WTC11 (cell line): ENCODE measurements at places on chromosomes 13 and 19. TPM values are rescaled to one million over a fixed set of nuclear protein-coding genes. Genes with fewer than 3 reads are reported as not detected.

Gene PALM3
- total RNA-seq: 25.9 to 31.1 TPM (median 28.6 TPM) in 3 replicates

Gene POU4F1
- 0.11 to 0.26 TPM (median 0.14 TPM) in 3 replicates for total RNA-seq

Gene KIR3DL1
- total RNA-seq: not detected in 3 replicates

Gene ADPRHL1
- total RNA-seq: 1.0 to 1.5 TPM (median 1.4 TPM) in 3 replicates

Gene KLHL1
- total RNA-seq: not detected in 3 replicates

Gene PVR
- total RNA-seq: 13.7 to 15.9 TPM (median 15.0 TPM) in 3 replicates

Gene KLF2
- 0.82 to 1.1 TPM (median 1.0 TPM) in 3 replicates for total RNA-seq

Gene C19orf85
- total RNA-seq: 2.1 to 2.5 TPM (median 2.2 TPM) in 3 replicates
